ENCODE measurements at places on chromosomes 7 and 10. TPM values are rescaled to one million over a fixed set of nuclear protein-coding genes. Genes with fewer than 3 reads are reported as not detected.
A peak's percentile ranks its signal among the peaks of the same experiment; 100 is the strongest.

- H3K27me3 ChIP-seq = no peaks in the 10 kb centered on the region
- H3K4me1 ChIP-seq = peaks cover 55% of the 10 kb centered on the region
- no peaks in the 10 kb centered on the region for H3K36me3 ChIP-seq
These were observed 33.4 kb downstream of the CCDC6 start for GRCh38 chr10:59872892-59873463.

- H3K4me3 ChIP-seq = no peak overlapping the region
- peak; percentile 47 for DNase-seq
- peaks cover 47% of the 10 kb centered on the region for H3K4me1 ChIP-seq
These were observed 38.9 kb downstream of the MET start for GRCh38 chr7:116710764-116711452.

RNF32 gene
- polyA plus RNA-seq = 4.1 TPM

DNA sequence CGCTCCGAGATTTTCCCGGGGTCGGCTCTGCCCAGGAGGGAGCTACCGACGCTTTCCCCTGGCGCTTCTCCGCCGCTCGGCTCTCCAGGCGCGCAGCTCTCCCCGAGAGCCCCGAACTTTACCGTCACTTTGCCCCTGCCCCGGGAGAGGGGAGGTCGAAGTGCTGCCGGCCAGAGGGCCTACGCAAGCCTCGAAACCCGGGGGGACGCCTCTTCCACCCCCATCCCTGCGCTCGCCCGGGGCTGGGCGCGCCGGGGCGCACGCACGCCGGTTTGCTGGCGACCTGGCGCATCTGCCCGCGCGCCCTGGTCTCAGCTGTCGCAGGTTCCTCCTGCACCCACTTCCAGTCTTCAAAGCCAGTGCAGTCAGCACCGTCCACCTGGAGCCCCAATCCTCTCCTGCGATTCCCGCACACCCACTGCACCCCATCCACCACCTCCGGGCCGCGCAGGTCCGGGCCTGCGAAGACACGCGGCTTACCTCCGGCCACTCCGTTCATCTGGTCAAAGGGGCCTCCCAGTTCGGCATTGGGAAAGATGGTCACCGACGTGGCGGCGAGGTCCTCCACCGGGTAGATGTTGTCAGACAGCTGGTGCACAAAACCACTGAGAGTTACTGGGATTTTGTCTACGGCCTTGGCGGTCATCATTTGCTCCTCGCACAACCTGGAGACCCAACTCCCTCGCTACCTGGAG lies 638 bp downstream of the EGR2 start:
- no peaks in the 10 kb centered on the region for H3K36me3 ChIP-seq
- peaks cover 48% of the 10 kb centered on the region for H3K27me3 ChIP-seq
- peak overlapping the region; percentile 84 for H3K4me3 ChIP-seq
- peaks cover 30% of the 10 kb centered on the region for H3K4me1 ChIP-seq

GRCh38 chr7:134761266-134761665 lies 18.2 kb upstream of the CALD1 start:
- no peaks in the 10 kb centered on the region for H3K36me3 ChIP-seq
- H3K4me3 ChIP-seq = no peak overlapping the region
- peaks cover 7% of the 10 kb centered on the region for H3K4me1 ChIP-seq
- no peak for DNase-seq
- H3K27ac ChIP-seq = no peak overlapping the region

ITPRID1 gene
- 0.37 TPM for polyA plus RNA-seq

DNA sequence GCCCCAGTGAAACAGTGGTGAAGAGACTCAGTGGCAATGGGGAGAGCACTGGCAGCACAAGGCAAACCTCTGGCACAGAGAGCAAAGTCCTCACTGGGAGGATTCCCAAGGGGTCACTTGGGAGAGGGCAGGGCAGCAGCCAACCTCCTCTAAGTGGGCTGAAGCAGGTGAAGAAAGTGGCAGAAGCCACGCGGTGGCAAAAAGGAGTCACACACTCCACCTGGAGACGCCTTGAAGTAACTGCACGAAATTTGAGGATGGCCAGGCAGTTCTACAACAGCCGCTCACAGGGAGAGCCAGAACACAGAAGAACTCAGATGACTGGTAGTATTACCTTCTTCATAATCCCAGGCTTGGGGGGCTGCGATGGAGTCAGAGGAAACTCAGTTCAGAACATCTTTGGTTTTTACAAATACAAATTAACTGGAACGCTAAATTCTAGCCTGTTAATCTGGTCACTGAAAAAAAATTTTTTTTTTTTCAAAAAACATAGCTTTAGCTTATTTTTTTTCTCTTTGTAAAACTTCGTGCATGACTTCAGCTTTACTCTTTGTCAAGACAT lies 574 bp upstream of the IL6 start:
- peak; percentile 69 for DNase-seq
- peak overlapping the region; percentile 77 for H3K27ac ChIP-seq
- no peaks in the 10 kb centered on the region for H3K36me3 ChIP-seq

GRCh38 chr7:122803851-122804250 lies 82.4 kb downstream of the CADPS2 start:
- DNase-seq = no peak
- H3K4me3 ChIP-seq = no peak overlapping the region
- H3K36me3 ChIP-seq = no peaks in the 10 kb centered on the region
- H3K27me3 ChIP-seq = no peaks in the 10 kb centered on the region

CRHR2 gene
- not detected for polyA plus RNA-seq

DYDC2 gene
- polyA plus RNA-seq = 0.37 TPM

DNA sequence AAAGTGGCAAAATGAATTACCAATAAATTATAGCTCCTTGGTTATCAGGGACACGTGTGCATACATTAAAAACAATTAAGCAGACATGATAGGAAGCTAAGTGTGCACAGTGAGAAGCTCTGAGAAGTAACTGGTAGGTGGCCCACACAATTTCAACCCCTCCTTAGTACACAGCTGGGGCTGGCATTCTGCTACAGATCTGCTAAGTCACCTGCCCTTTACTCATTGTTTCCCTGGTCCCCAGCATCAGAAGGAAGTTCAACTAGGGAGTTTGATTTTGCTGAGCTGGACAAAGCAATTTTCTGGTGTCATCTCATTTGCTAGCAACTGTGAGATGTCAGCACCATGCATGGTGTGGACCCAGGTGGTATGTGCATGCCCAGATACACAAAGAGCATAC lies 424.1 kb upstream of the NPVF start:
- H3K27ac ChIP-seq = no peak overlapping the region
- H3K4me3 ChIP-seq = no peak overlapping the region
- H3K36me3 ChIP-seq = no peaks in the 10 kb centered on the region
- no peak for DNase-seq
- H3K4me1 ChIP-seq = peaks cover 14% of the 10 kb centered on the region
- H3K27me3 ChIP-seq = no peaks in the 10 kb centered on the region

CPA2 gene
- 62.8 TPM for polyA plus RNA-seq

DNA sequence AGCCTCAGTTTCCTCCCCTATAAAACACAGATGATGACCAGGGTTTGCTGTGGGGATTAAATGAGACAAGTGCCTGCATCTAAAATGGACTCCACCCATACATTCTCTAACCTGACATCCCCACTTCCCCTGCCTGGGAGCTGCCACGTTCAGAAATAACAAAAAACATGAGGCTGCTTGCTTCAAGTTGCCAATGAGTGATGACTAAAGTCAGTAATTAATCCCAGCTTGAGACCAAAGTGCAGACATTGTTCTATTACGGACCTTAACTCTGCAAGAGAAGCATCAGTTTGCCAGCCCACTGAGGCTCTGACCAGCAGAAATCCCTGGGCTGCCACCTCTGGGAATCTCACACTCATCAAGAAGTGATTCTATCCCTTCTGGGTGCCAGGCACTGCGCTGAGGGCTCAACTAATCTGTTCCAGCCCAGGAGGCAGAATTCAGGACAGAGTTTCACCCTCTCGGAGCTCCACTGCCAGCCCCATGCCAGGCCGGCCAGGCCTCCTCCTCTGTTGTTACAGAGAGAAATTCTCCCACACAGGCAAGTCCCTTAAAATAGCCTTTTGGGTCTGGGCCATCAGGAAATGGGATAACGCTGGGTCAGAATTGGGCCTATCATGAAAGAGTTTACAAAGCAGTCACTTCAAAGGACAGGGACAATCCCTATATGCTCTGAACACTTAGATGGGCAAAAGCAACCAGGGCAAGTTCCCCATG lies 11.4 kb downstream of the SH3PXD2A start:
- no peaks in the 10 kb centered on the region for H3K36me3 ChIP-seq
- peak overlapping the region; percentile 66 for H3K27ac ChIP-seq
- H3K4me1 ChIP-seq = peaks cover 61% of the 10 kb centered on the region
- H3K4me3 ChIP-seq = no peak overlapping the region
- no peak for DNase-seq

GRCh38 chr7:151408839-151409666 lies 785 bp downstream of the WDR86 start:
- H3K36me3 ChIP-seq = no peaks in the 10 kb centered on the region
- H3K4me1 ChIP-seq = peaks cover 40% of the 10 kb centered on the region
- peak overlapping the region; percentile 72 for H3K27ac ChIP-seq

DNA sequence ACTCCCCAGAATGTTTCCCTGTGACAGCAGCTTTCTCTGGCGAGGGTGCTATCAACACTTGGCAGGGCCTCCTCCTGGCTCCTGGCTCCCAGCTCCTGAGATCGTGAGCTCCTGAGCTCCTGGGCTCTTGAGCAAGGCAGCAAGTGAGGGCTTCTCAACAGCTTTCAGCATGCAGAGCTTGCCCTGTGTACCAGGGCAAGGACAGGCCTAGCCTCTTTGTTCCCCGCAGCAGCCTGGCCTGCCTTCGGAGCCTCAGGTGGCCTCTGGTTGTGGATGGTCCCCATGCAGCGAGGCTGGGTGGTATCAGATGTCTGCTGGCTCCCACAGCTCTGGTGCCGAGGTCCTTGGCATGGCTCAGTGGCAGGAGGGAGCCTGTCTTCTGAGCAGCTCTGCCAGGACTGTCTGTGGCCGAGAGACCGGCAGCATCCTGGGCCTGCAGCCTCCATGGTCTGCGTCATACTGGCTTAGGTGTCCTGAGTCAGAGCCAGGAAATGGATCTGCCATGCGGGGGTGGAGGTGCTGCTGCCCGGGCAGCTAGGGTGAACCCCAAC lies 44.2 kb downstream of the ZMIZ1 start:
- H3K27ac ChIP-seq = peak overlapping the region; percentile 34
- H3K27me3 ChIP-seq = no peaks in the 10 kb centered on the region
- peaks cover 100% of the 10 kb centered on the region for H3K4me1 ChIP-seq
- H3K36me3 ChIP-seq = peaks cover 11% of the 10 kb centered on the region

- peak overlapping the region; percentile 47 for H3K27ac ChIP-seq
- no peak overlapping the region for H3K4me3 ChIP-seq
- H3K4me1 ChIP-seq = no peaks in the 10 kb centered on the region
- DNase-seq = no peak
These were observed 63.9 kb upstream of the AHR start for GRCh38 chr7:17234398-17235031.

LBX1 gene
- polyA plus RNA-seq = not detected

GRCh38 chr10:31317652-31318381 lies 1.2 kb upstream of the ZEB1 start:
- peak overlapping the region; percentile 99 for H3K27ac ChIP-seq
- H3K4me3 ChIP-seq = peak overlapping the region; percentile 78
- DNase-seq = no peak
- no peaks in the 10 kb centered on the region for H3K36me3 ChIP-seq
- no peaks in the 10 kb centered on the region for H3K4me1 ChIP-seq

DNA sequence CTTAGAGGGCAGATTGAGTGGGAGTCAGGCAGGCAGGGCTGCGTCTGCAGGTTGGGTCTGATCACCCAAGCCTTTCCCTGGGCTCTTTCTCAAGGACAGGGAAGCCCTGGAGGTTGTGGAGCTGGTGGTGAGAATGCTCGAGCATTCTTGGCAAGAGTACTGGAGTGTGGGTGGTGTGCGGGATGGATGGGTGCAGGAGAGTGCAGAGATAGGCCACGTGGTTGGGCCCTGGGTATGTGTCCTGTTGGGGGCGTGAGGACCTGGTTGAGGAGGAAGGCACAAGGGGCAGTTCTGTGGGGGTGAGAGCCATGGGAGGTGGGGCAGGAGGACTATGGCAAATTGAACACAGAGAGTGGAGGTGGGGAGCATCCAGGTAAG lies 135.9 kb downstream of the PTPN20 start:
- H3K4me1 ChIP-seq = no peaks in the 10 kb centered on the region
- H3K27me3 ChIP-seq = peaks cover 3% of the 10 kb centered on the region
- DNase-seq = no peak
- no peaks in the 10 kb centered on the region for H3K36me3 ChIP-seq
- no peak overlapping the region for H3K4me3 ChIP-seq

GRCh38 chr10:1630304-1630703 lies 107.0 kb downstream of the ADARB2 start:
- peaks cover 11% of the 10 kb centered on the region for H3K27me3 ChIP-seq
- no peak overlapping the region for H3K4me3 ChIP-seq
- no peak for DNase-seq
- H3K27ac ChIP-seq = no peak overlapping the region
- no peaks in the 10 kb centered on the region for H3K36me3 ChIP-seq
- H3K4me1 ChIP-seq = no peaks in the 10 kb centered on the region

GRCh38 chr7:121045090-121045489 lies 56.6 kb downstream of the CPED1 start:
- no peaks in the 10 kb centered on the region for H3K4me1 ChIP-seq
- no peak for DNase-seq
- H3K27me3 ChIP-seq = no peaks in the 10 kb centered on the region
- no peak overlapping the region for H3K4me3 ChIP-seq

DNA sequence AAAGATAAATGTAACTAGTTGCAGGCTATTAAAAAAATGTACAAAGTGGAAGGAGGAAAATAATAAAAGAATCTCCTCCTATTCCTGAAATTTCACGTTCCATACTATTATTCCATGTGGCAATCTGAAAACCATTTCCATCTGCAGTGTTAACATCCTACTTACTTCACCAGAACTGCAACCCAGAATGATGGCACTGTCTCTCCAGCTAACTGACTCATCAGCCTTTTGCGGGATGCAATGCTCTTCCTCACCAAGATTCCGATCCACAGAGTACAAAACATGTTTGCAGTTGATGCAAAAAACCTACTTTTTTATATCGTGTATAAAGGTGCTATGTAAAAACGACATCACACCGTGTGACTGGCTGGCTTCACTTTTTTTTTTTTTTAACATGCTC lies 50.8 kb downstream of the ESYT2 start:
- no peak overlapping the region for H3K4me3 ChIP-seq
- H3K36me3 ChIP-seq = peaks cover 3% of the 10 kb centered on the region

All from stomach (tissue), 19 donors.